ENCODE measurements at places on chromosomes 12 and 14.

GRCh38 chr14:94770815-94771157, 873 bp upstream of the GSC start:
- DNase-seq = no peak

DNA sequence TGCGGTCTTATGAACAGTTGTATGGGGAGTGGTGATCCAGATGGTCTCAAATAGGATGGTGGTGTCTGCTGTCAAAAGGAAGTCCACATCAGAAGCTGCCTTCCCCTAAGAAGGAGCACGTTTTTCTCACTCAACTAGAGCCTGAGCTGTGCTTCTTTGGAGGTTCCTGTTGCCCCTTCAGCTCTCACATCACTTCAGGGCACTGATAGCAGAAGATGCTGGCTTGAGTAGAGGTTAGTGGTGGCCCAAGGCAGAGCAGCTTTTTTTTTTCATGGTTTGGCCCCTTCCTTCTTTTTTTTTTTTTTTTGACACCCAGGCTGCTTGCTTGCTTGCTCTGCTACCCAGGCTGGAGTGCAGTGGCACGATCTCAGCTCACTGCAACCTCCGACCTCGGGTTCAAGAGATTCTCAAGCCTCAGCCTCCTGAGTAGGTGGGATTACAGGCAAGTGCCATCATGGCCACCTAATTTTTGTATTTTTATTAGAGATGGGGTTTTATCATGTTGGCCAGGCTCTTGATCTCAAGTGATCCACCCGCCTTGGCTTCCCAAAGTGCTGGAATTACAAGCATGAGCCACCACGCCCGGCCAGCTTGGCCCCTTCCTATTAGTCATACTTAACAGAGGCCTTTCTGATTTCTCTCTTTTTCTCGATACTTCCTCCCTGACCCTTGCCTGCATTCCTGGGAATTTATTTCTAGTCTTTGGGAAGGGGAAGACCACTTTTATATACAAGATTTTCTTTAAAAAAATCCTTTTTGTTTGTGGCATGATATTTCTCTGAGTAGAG, 31.6 kb downstream of the KLRD1 start:
- DNase-seq = peak; percentile 24

- no peak for DNase-seq
Observed at GRCh38 chr14:63205044-63205575, 867 bp downstream of the RHOJ start.

DNA sequence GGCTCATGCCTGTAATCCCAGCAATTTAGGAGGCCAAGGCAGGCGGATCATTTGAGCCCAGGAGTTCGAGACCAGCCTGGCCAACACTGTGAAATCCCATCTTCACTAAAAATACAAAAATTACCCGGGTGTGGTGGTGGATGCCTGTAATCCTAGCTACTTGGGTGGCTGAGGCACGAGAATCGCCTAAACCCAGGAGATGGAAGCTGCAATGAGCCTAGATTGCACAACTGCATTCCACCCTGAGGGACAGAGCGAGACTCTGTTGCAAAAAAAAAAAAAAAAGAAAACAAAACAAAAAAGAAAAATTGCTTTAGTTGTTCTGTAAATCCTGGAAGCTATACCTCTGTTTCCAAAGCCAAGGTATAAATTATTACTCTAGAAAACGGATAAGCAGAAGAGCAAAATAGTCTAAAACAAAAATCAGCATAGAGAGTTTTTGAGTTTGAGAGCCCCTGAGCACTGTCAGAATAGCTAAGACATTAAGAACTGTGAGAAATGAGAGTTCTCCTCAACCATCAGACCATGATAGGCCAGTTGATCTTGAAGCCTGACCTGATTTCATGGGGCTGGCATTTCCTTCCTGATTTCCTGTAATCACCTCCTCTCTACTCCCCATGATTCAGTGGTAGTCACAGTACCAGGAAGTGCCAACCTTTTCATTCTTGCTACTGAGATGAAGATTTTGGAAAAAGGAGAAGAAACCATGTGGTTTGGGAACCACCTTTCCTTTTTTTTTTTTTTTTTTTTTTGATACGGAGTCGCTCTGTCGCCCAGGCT, 31.7 kb downstream of the ATP2A2 start:
- peak; percentile 60 for DNase-seq
